ENCODE measurements at places on chromosomes 6 and 20.

- no peak for DNase-seq
Measured at GRCh38 chr6:71533939-71534379, 245.3 kb downstream of the OGFRL1 start.

GRCh38 chr6:17790489-17790888, 83.8 kb upstream of the NUP153 start:
- DNase-seq = no peak

DNA sequence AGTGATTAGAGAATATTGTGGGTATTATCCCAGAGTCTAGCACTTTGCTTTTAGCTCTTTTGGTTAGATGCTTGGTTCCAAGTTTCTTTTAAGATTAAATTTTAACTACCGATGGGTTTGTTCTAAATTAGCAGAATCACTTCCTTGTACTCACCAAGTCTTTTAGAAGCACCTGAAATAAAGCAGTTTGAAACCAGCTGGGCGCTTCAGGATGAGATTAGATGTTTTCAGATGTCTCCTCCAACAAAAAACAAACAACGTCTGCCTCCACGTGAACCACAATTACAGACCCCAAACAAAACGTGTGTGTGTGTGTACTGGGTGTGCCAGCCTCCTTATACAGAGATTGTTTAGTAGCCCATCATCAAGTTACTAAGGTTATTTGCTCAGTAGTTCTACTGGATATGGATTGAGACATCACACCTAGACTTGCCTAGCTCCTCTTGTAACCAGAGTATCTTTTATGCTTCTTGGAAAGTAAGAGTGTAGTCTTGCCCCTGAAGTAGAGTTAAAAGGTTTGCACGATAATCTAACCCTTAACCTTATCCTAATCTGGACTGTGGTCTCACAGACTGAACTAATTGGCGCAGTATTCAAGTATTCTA, 2.3 kb downstream of the DSTN start:
- DNase-seq = no peak

DNA sequence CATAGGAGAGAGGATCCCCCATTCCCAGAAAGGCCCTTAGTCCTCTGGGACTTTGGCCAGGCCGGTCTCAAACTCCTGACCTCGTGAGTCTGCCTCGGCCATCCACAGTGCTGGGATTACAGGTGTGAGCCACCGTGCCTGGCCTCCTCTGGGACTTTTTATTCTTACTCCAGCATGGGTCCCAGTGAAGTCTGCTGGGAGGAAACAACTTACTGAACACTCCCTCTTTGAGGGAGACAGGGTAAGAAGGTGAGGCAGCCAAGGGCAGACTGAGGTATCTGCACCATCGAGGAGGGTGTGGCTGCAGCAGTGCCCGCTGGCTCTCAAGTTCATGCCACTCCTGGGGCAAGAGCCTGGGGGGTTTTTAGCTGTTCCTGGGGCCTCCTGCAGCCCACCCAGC, 2.4 kb downstream of the BAK1 start:
- DNase-seq = no peak

DNA sequence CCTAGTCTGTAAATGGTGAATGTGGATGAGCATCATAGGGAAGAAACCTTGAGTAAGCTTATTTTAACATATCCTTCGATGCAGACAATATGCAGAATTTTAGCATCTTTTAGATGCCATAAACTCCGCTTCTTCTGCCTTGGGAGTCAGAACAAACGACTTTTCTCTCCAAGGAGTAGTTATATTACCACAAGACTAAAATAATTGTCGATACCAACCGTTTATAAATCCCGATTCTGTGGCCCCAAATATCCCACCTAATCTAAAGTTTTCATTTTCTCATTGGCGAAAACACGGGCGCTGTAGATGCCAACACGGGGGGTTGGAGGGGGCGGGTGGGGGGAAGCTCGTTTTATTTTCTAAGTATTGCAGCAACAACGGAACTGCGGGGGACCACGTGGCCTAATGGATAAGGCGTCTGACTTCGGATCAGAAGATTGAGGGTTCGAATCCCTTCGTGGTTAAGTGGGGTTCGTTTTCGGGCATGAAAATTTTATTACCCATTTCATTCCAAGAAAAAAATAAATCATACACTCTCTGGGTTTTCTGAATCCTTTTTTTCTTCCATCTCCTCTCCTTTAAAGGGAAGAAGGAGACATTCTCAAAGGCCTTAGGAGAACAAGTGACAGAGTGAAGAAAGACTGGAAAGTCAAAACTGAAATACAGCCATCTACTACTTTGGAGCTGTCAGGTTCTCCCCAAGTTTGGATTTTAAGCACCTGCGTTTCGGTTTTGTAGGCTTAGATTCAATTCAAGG, 65.5 kb upstream of the BTN3A2 start:
- no peak for DNase-seq

DNA sequence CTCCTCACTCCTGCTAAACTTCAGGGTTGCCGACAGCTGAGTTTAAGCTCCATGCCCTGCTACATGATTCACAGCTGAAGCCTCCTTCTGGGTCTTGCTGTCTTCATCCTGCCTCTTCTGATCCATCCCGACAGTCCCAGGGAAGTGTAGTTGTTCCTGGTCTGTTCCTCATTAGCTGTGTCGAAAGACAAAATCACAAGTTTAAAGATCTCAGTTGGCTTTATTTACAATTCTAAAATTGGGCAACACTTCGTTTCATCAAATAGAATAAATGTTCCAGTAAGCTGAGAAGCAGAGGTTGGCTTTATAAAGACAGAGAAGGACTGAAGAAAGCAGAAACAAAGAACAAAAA, 4.1 kb upstream of the SLC2A10 start:
- no peak for DNase-seq

DNA sequence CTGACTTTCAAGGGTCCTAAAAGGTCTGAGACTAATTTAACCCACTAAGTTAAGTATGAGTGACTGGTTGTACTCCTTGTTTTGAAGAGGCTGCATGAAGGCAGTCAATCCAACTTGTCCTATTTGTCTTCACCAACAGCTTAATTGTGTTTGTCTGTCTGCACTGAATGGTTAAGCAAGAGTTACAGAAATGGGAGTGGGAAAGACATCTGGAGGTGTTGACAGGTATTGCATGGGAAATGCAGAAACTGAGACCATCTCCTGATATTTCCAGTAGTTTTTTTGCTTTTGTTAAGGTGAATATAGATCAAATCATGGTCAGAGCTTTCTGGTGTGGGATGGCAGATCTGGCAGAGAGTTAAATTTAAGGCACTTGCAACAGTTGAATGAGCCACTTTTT, 6.5 kb downstream of the FUT9 start:
- DNase-seq = no peak

DNA sequence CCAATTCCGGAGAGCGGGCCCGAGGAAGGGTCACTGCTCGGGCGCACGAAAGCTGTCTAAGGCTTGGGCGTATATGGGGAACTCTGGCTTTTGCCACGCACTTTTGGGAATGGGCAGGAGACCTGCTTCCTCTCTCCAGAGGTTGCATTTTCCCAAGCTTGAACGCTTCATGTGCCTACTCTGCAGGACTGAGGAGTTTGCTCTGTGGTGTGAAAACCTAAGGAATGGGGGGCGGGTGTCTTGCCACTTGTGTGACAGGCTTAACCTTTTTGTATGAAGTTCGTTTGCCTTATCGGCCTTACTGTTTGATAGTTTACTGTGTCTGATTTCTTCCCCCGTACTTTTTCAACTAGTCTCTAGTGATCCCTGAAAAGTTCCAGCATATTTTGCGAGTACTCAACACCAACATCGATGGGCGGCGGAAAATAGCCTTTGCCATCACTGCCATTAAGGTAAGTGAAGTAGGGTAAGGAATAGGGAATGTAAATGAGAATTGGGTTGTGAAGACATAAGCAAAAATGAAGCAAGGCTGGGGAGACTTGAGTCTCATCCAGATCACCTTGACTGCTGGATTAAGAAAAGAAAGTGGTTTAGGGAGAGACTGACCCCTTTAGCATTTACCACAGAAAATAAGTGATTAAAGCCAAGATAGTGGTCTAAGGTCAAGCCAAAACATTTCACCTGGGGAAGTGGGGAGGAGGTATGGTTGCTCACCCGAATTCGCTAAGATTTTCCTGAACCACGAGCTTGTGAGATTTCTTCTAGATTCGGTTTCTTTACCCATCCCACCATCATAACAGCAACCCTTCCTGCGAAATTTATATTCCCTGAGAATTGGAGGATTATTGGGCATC, 627 bp downstream of the RPS18 start:
- DNase-seq = no peak

DNA sequence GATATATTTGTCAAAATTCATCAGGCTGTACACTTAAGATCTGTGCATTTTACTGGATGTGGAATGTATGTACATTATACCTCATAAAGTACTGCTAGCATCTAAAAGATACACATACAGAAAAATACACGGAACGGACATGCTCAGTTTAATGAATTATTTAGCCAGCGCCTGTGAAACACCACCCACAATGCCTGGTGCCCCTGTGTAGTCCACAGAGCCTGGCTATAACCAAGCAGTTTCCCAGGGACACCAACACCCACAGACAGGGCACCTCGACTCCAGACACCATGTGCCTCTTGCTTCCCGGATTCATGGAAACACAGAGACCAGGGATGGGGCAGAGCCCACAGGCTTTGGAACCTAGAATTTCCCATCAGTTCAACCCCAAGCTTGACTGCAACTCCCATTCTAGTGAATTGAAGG, 17.4 kb upstream of the ARMC12 start:
- DNase-seq = no peak

- DNase-seq = no peak
Measured at GRCh38 chr20:23161968-23162696, 76.0 kb upstream of the CD93 start.

- DNase-seq = no peak
Measured at GRCh38 chr20:2005831-2006426, 12.1 kb upstream of the PDYN start.

DNA sequence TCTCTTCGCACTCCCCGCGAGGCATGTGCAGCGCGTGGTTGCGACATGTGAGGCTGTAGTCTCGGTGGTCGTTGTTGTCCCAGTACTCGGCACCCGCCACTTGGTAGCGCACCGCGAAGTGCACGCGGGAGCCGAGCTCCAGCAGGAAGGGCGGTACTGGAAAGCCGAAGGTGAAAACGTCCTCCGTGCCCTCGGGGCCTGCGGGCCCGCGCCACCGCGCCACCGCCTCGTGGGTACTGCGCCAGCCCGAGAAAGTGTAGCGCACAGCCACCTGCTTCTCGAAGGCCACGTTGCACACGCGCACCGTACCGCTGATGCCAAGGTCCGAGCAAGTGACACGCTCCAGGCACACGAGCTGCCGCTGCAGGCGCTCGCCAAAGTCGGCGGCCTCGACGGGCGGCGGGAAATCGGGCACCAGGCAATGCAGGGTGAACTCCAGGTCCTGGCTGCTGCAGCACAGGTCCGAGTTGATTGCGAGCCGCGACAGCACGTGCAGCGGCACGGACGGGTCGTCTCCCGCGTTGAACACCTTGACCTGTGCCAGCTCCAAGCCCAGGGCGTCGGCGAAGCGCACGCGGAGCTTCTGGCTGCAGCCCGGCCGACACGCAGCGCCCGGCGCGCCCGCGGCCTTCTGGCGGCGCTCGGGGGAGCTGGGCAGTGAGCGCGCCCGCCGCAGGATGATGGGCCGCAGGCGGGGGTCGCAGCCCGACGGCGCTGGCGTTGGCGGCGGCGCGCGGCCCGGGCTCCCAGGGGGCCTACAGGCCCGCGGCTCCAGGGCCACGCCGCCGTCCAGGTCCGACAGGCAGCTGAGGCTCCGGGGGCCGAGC, 840 bp downstream of the PPP1R3D start:
- DNase-seq = no peak

- DNase-seq = no peak
Measured at GRCh38 chr6:165889636-165890403, 226.8 kb upstream of the PDE10A start.

DNA sequence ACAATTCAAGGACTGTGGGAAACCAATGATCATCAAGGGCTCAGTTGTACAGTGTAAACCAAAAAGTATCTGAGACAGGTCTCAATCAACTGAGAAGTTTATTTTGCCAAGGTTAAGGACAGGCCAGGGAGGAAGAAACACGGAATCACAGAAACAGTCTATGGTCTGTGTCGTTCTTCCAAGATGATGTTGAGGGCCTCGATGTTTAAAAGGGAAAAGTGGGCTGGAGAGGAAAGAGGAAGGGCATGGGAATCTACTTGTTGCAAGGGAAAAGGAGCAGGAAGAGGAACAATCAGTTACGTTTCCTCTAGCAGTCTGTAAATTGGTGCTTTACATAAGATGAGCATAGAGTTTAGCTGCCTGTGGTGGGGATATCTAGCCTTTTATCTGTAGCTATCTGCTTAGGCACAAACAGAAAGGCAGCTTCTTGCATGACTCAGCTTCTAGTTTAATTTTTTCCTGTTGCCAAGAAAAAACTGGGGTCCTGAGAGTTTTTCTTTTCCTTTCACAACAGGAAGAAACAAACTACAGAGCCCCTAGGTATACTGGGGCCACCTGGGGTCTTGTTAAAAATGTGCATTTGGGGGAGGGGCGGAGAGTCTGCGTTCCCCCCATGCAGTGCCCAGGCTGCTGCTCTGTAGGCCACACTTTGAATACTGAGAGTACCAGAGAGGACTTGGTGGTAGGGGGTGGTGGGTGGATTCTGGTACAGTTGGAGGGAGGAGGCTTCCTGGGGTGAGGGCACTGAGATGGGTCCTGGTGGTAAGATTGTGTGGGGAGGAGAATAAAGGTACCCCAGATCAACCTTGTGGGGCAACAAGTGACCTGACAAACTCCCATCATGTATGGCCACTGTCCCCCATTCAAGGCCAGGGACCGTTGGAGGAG, 35.3 kb upstream of the EZR start:
- DNase-seq = no peak

DNA sequence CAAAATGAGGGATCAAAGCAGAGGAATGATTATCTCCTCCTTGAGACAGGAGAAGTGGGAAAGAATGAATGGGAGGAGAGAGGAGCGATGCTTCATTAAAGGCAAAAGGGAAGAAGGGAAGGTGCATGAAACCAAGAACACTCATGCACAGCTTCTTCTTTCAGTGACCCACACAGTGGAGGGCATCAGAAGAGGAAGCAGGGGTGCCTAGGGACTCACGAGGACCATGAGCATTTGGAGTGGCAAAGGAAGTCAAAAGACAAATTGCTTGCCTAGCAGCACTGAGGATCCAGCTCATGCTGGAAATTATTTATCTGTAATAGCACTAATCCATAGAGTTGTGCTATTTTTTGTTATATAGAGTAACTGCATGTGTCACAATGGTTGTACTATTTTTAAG, 66.1 kb downstream of the SMLR1 start:
- DNase-seq = no peak

GRCh38 chr20:8646033-8646441, 422.9 kb upstream of the PLCB4 start:
- no peak for DNase-seq

- no peak for DNase-seq
Measured at GRCh38 chr6:44923444-44923843, 404.7 kb upstream of the RUNX2 start.

- DNase-seq = no peak
Measured at GRCh38 chr6:158737710-158738615, 81.2 kb downstream of the EZR start.

DNA sequence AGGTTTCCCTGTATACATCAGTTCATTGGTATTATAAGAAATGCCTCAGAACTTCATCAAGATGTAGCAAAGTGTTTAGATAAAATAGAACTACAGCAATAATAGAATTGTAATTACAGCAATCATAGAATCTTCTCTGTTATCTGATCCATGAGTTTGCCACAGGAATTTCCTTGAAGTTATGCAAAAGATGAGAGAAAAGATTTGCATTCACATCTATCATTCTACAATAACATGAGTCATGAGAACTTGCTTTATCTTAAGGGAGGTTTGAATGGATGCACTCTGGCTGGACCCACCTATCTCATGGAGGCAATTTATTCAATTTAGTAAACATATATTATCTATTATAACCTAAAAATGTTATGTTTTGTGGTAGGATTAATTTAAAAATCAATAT, 329.8 kb upstream of the EPHA7 start:
- no peak for DNase-seq
